ENCODE measurements at places on chromosomes 2 and 18. TPM values are rescaled to one million over a fixed set of nuclear protein-coding genes. Genes with fewer than 3 reads are reported as not detected.

GRCh38 chr2:116073731-116074130 lies 1631.3 kb downstream of the DPP10 start:
- H3K4me1 ChIP-seq = no peaks in the 10 kb centered on the region
- H3K27me3 ChIP-seq = no peaks in the 10 kb centered on the region
- no peaks in the 10 kb centered on the region for H3K36me3 ChIP-seq
- no peak for DNase-seq

DNA sequence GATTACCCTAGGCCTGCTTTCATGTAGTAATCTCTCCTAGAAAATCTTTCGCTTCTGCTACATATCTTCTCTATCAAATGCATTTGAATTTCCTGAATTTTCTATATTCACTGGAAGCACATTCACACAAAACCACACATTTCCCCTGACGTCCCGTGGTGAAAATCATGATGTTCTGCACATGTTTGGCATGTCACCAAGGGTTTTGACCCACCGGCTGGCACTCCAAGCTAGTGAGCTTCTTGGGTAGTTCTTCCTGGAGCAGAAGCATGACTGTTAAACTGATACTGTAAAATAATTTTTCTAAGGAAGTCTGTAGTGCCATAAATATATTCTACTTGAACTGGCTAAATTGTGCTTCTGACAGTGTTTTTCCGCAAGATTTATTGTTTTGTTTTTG lies 510.1 kb upstream of the SLC8A1 start:
- no peaks in the 10 kb centered on the region for H3K27me3 ChIP-seq
- H3K4me1 ChIP-seq = no peaks in the 10 kb centered on the region
- H3K36me3 ChIP-seq = no peaks in the 10 kb centered on the region
- no peak overlapping the region for H3K4me3 ChIP-seq
- H3K27ac ChIP-seq = no peak overlapping the region

DNA sequence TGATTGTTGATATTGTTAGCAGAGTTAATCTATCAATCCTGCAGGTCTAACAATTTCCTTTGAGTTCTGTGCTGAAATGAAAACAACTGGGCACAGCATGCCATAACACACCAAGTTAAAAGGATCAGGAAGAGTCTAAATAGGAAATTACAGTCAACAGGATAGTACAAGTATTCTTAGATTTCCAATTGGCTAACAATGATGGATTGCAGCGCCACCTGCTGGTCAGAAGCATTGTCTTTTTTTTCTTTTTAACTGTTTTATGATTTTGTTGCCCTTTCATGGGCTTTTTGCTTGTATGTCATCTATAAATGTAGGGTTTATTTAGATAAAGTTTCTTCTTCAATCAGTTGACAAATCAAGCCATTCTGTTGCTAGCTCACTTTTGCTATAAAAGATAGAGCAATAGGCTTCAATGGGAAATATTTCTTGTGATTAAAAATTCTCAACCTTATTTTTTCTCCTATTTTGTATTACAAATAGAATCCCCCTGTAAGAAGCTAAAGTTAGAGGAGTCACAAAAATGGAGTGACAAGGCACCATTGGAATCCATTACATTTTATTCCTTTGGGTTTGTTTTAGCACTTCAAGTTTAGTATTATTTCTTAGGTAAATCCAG lies 40.8 kb upstream of the RPRM start:
- no peaks in the 10 kb centered on the region for H3K4me1 ChIP-seq
- H3K4me3 ChIP-seq = no peak overlapping the region
- H3K36me3 ChIP-seq = no peaks in the 10 kb centered on the region
- no peak overlapping the region for H3K27ac ChIP-seq

GRCh38 chr2:25328152-25329085 lies 13.3 kb downstream of the DNMT3A start:
- H3K27me3 ChIP-seq = no peaks in the 10 kb centered on the region
- H3K4me3 ChIP-seq = no peak overlapping the region
- peak overlapping the region; percentile 5 for H3K27ac ChIP-seq
- DNase-seq = no peak
- H3K4me1 ChIP-seq = peaks cover 72% of the 10 kb centered on the region

- H3K4me3 ChIP-seq = no peak overlapping the region
- no peaks in the 10 kb centered on the region for H3K36me3 ChIP-seq
- DNase-seq = no peak
- H3K27ac ChIP-seq = no peak overlapping the region
- H3K27me3 ChIP-seq = no peaks in the 10 kb centered on the region
Observed at GRCh38 chr2:208361077-208361441, 45.5 kb upstream of the PTH2R start.

DNA sequence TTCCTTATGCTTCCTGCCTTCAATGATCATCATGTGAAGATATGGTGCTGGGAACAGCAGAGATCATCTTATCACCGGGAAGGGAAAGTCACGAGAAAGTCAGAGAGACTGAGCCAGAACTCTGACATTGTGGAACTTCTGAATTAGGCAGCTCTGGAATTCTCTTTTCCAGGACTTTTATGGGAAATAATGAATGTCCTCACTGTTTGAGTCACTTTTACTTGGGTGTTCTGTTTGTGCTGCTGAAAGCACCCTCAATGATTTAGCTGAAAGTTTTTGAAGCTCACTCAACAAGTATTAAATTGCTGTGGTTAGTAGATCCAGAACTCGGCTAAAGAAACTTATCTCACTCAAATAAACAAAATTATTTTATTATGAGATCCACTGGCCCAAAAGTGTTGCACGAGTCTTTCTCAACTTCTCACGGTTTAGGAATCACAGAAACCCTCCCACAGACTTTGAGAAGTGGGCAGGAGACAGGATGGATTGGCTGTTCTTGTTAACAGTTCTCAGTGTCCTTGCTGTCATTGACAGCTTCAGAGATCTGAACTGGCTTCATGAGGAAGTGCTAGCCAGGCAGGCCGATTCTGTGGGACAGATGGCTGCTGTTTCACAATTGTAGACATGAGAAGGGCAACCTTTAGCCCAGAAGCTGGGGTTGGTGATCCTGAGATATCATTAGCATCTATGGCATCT lies 26.4 kb upstream of the ATRAID start:
- H3K27me3 ChIP-seq = no peaks in the 10 kb centered on the region
- peaks cover 31% of the 10 kb centered on the region for H3K4me1 ChIP-seq
- H3K27ac ChIP-seq = peak overlapping the region; percentile 77
- H3K36me3 ChIP-seq = no peaks in the 10 kb centered on the region
- H3K4me3 ChIP-seq = peak overlapping the region; percentile 10

- no peaks in the 10 kb centered on the region for H3K36me3 ChIP-seq
- no peak overlapping the region for H3K27ac ChIP-seq
- no peak for DNase-seq
- no peaks in the 10 kb centered on the region for H3K4me1 ChIP-seq
Observed at GRCh38 chr2:52955079-52955478, 812.5 kb upstream of the CHAC2 start.

GRCh38 chr18:22493940-22494339 lies 76.2 kb upstream of the CTAGE1 start:
- no peak overlapping the region for H3K27ac ChIP-seq
- no peaks in the 10 kb centered on the region for H3K27me3 ChIP-seq
- DNase-seq = no peak
- no peaks in the 10 kb centered on the region for H3K4me1 ChIP-seq

DNA sequence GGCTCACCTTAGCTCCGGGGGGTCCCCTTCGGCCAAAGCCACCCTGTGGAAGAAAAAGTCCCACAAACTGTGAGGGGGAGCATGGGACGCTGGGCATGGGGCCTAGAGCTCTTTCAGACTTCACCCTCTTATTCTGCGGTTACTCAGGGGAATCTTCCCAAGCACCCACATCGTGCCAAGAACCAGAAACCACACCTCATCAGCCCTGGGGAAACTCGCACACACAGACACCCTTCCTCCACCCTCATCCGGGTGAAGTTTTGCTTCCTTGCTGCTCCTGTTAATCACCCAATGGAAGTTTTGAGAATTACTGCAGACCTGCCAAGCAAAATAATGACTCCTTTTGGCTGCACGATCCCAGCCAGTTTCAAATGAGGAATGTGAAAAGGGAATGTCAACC lies 59.1 kb downstream of the COL6A3 start:
- no peak overlapping the region for H3K4me3 ChIP-seq
- H3K4me1 ChIP-seq = peaks cover 26% of the 10 kb centered on the region
- H3K36me3 ChIP-seq = no peaks in the 10 kb centered on the region
- H3K27ac ChIP-seq = no peak overlapping the region
- no peak for DNase-seq
- no peaks in the 10 kb centered on the region for H3K27me3 ChIP-seq

GRCh38 chr18:1483385-1483784 lies 578.7 kb downstream of the ADCYAP1 start:
- H3K36me3 ChIP-seq = no peaks in the 10 kb centered on the region
- no peaks in the 10 kb centered on the region for H3K27me3 ChIP-seq
- no peaks in the 10 kb centered on the region for H3K4me1 ChIP-seq
- H3K27ac ChIP-seq = no peak overlapping the region
- H3K4me3 ChIP-seq = no peak overlapping the region

- no peaks in the 10 kb centered on the region for H3K36me3 ChIP-seq
- DNase-seq = no peak
- H3K27ac ChIP-seq = peak overlapping the region; percentile 23
- peaks cover 36% of the 10 kb centered on the region for H3K4me1 ChIP-seq
Observed at GRCh38 chr2:42961961-42962360, 169.6 kb upstream of the HAAO start.

GRCh38 chr2:109403841-109404201 lies 209.9 kb downstream of the SEPTIN10 start:
- H3K27ac ChIP-seq = no peak overlapping the region
- DNase-seq = no peak
- no peak overlapping the region for H3K4me3 ChIP-seq
- H3K36me3 ChIP-seq = no peaks in the 10 kb centered on the region
- H3K27me3 ChIP-seq = no peaks in the 10 kb centered on the region

- H3K36me3 ChIP-seq = no peaks in the 10 kb centered on the region
- no peak for DNase-seq
- H3K27me3 ChIP-seq = no peaks in the 10 kb centered on the region
- H3K27ac ChIP-seq = no peak overlapping the region
Observed at GRCh38 chr18:63168287-63168686, 151.3 kb downstream of the BCL2 start.

DNA sequence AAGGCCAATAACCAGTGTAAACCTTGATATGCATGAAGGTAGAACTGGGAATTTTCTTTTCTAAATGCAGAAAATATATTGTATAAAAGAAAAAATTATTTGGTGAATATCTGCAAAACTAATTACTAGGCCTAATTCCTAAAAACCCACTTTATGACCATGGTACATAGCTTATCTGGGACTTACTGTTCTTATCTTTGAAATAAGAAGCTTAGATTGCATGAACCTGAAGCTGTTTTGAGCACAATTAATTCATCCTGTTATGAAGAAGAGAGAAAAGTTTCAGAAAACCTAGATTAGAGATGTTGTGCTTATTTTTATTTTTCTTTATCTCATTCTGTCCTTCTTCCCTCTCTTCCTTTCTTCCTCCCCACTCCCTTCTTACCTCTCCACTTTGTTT lies 235.0 kb downstream of the GULP1 start:
- no peaks in the 10 kb centered on the region for H3K27me3 ChIP-seq
- no peaks in the 10 kb centered on the region for H3K36me3 ChIP-seq
- DNase-seq = no peak
- H3K4me1 ChIP-seq = no peaks in the 10 kb centered on the region
- H3K4me3 ChIP-seq = no peak overlapping the region

- no peak overlapping the region for H3K27ac ChIP-seq
- no peaks in the 10 kb centered on the region for H3K4me1 ChIP-seq
- DNase-seq = peak; percentile 17
Observed at GRCh38 chr2:11980809-11981208, 234.4 kb downstream of the LPIN1 start.

DNA sequence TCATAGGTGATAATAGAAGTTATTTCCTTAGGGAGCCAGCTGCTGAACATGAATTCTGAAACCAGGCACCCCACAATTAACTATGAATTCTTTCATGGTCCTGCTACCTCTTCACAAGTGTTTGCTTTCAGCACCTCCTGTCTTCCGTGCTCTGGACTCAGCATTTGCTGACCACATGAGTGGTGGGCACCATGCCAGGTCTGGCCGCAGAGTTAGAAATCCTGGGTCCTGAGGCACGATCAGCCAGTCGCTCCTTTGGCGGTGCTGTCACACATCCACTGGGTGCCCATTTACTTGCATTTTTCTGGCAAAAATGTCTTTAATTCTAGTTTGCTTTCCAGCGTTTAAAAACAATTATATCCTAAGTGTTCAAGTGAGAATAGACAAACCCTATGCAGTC lies 196.4 kb upstream of the PXDN start:
- no peaks in the 10 kb centered on the region for H3K36me3 ChIP-seq
- no peaks in the 10 kb centered on the region for H3K27me3 ChIP-seq
- H3K27ac ChIP-seq = no peak overlapping the region
- no peak for DNase-seq
- no peak overlapping the region for H3K4me3 ChIP-seq
- no peaks in the 10 kb centered on the region for H3K4me1 ChIP-seq

DNA sequence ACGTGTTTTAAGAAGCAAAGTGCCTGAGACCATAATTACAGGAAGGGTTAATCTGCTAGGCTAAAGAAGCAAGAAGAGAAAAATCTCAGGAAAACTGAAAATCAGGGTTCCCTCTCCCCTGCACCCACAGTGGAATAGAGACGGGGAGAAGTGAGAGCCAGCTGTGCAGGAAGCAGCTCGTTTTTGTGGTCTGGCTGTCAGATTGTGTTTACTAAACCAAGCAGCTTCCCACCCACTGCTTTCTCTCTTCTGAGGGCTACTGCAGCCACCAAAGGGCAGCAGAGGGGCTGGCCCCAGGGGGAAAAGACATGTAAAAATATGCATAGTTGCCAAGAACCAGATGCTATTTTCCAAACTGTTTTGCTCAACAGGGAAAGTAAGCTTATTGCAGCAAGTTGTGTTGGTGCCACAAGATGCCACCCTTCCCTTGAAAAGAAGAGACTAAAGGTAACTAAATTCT lies 72.6 kb upstream of the THUMPD2 start:
- no peak overlapping the region for H3K27ac ChIP-seq
- no peak for DNase-seq

DNA sequence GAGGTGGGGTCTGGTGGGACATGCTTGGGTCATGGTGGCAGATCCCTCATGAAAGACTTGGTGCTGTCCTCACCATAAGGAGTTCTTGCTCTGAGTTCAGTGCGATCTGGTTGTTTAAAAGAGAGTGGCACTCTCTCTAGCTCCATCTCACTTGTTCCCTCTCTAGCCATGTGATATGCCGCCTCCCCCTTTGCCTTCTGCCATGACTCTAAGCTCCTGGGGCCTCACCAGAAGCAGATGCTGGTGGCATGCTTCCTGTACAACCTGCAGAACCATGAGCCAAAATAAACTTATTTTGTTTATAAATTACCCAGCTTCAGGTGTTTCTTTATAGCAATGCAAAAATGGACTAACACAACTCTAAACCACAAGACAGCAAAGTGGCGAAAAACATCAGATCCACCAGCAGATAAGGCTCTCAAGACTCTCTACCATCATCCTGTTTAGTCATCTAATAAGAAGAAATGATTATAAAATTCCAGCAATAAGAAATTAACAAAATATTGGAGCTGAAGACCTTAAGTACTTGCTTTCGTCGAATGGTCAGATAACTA lies 75.5 kb downstream of the OLA1 start:
- no peak for DNase-seq
- H3K4me3 ChIP-seq = no peak overlapping the region
- H3K4me1 ChIP-seq = peaks cover 8% of the 10 kb centered on the region
- no peak overlapping the region for H3K27ac ChIP-seq

The PHOSPHO2 gene
- 1.3 TPM for total RNA-seq

The GPR39 gene
- not detected for total RNA-seq

The SERPINB3 gene
- total RNA-seq = not detected

The CRYBA2 gene
- not detected for total RNA-seq

The IL36G gene
- total RNA-seq = not detected

The SLC66A2 gene
- 42.2 TPM for total RNA-seq

The LBX2 gene
- total RNA-seq = 0.36 TPM

The DOCK10 gene
- total RNA-seq = 2.3 TPM

The CXCR4 gene
- total RNA-seq = 2.6 TPM

The TMEM163 gene
- total RNA-seq = 0.34 TPM

The IL36RN gene
- total RNA-seq = not detected

All from psoas muscle (tissue), 8 donors.